ENCODE measurements at places on chromosomes 6 and 20. TPM values are rescaled to one million over a fixed set of nuclear protein-coding genes. Genes with fewer than 3 reads are reported as not detected.

RAMACL gene
- total RNA-seq, result 5.2 TPM

F13A1 gene
- total RNA-seq, result 45.1 TPM

PLAGL1 gene
- total RNA-seq, result 61.9 TPM

SLC26A8 gene
- 1.4 TPM for total RNA-seq

ECT2L gene
- not detected for total RNA-seq

DEFB124 gene
- not detected for total RNA-seq

BPIFB1 gene
- total RNA-seq, result not detected

SOX18 gene
- 7.1 TPM for total RNA-seq

BPI gene
- total RNA-seq, result 2.4 TPM

MROH8 gene
- total RNA-seq, result 8.4 TPM

TSBP1 gene
- not detected for total RNA-seq
